ENCODE measurements at places on chromosomes 5 and 9.

GRCh38 chr5:132074091-132074771, 642 bp downstream of the CSF2 start:
- no peak for DNase-seq

DNA sequence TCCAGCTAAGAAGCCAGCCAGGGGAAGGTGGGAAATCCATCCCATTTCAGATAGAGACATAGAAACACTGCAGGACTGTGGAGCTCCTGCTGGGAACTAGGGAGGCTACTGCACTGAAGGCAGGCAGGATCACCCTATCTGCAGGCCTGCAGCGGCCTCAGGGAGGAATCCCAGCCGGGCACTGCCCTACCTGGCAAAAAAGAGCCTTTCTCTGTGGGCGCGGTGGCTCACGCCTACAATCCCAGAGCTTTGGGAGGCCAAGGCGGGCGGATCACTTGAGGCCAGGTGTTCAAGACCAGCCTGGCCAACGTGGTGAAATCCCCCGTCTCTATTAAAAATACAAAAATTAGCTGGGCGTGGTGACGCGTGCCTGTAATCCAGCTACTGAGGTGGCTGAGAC, 71.4 kb upstream of the PHYKPL start:
- DNase-seq, result no peak

DNA sequence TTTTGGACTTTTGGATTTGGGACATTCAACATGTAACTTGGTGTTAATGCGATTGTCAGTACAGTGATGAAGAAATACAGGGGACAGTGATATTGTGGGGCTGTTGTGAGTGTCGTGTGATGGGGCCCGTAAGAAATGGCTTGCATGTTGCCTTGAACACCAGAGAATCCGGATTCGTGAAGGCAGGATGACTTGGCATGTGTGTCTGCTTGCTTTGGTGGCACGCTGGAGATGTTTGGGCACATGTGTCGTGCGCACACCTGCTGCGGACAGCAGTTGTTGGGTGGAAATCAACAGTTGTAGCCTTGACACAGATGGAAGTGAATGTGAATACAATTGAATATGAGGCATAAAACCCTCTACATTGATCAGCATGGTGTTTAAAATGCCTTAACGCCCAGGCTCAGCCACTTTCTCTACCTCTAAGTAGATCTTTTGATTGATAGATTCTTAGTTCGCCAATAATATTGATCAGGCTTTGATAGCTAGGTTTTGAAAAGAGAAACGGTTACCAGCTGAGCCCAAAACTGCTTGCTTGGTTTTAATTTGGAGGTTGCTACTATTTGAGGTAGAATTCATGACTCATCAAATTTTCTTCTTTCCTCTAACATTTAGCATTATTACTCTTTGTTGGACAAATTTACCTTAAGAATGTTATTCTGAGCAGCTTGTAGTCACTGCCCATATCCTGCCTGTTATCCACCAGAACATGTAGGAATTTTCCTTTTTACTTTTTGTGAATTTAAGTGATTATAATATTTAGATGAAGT, 94.4 kb downstream of the TRIO start:
- no peak for DNase-seq

- DNase-seq, result no peak
These were observed 489.0 kb downstream of the NTRK2 start for GRCh38 chr9:85158512-85158911.

DNA sequence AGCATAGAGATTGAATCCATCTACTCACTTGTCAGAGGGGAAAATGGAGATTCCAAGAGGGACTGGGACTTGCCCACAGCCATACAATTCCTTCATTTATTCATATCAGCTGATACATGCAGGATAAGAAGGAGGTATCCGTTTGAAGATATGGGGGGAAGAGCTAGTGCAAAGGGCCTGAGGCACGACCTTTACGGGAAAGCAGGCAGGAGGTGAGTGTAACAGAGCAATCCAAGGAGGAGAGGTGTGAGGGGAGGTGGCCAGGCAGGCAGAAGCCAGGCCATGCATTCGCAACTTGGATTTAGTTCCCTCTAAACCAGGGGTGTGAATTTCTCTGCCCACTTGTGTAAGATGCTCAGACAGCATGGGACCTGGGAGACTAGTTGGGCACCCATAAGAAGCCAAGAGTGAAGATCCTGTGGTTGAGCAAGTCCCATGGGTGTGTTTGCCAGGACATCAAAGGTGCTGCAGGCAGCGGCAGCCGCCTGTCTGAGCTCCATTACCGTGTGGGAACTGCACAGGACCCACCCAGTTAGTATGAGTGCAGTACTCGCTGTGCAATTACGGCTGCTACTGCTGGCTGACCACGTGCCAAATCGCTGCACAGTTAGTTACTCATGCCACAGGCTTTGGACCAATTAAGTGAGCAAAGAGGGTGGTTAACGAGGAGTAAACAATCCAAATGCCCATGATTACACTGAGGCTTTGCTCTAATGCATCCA, 31.4 kb upstream of the FAT2 start:
- no peak for DNase-seq

DNA sequence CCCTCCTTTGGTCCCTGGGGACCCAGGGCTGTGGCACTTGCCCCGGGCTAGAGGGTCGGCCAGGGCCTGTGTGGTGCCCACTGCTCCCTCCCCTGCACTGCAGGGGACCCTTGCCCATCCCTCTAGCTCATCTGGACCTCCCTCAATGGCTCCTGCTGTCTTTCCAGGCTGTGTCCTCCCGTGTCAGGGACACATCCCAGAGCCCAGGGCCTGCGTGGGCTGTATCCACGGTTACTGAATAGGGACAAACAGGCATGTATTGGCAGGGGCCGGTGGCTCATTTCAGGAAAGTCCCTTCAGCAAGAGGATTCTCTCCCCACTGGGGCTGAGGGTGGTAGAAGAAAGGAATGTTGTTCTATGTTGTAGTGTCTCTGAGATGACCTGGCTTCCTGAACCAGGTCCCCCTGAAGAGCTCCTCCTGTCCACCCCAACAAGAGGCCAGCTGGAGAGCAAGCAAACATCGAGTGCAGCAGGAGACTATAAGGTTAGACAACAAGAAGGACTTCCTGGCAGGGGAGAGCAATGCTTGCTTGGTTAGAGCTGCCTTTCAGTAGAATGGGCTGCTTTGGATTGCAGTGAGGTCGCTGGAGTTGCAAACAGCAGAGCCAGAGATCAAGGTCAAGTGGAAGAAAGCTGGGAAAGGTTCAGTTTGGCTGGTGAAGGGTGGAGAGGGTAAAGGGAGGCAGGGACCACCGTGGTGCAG, 1.0 kb upstream of the CRB2 start:
- DNase-seq, result no peak

DNA sequence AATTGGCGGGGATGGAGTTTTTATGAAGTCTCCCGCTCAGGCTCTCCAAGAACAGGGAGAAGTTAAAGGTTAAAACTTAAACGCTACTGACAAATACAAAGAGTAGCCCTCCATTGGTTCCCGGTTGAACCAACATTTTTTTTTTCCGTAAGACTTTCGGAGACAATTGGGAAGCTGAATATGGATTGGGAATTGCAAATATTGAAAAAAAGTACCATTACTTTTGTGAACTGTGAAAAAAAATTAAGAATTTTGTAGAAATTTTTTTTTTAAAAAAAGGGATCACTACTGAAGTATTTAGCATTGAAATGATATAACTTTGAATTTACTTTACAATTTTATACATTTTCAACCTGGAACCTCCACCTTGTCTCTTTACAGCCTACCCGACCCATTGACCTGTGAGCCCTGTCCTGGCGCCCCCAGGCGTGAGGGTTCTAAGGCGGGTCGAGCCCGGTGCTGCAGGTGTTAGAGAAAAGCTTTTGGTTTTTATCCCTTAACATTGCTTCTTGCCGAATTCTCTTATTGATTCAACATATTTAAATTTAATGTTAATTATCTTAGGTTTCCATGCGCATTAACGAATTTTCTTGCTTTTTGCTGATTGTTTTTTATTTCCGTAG, 448 bp upstream of the ZNF782 start:
- no peak for DNase-seq

DNA sequence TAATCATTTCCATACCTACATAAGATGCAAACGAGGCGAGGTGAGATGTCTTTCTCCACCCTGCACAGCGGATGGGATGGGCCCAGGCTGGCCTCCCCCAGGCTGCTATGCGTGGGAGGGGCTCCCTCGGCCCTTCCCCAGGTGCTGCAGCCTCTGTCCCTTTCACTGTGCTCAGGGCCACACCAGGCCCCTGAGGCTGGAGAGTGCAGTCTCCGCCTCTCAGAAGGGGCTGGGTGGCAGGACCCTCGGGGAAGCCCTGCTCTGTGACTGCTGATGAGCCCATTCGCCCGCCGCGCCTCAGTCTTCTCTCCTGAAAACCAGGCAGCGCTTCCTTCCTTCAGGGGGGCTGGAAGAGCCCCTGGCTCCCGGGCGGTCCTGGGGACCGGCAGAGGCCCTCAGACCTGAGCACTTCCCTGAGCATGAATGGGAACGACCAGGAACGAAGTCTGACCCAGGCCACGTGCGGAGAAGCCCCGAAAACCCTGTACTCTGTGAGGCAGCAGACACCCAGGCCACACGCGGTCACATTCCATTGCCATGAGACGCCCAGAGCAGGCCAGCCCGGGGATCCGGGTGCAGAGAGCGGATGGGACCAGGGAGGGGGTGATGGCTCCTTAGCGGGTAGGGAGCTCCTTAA, 21.9 kb upstream of the NOTCH1 start:
- DNase-seq, result no peak

GRCh38 chr9:129351058-129351641, 173.1 kb upstream of the IER5L start:
- DNase-seq, result no peak

- DNase-seq, result no peak
These were observed 13.4 kb downstream of the RABL6 start for GRCh38 chr9:136820971-136821825.

DNA sequence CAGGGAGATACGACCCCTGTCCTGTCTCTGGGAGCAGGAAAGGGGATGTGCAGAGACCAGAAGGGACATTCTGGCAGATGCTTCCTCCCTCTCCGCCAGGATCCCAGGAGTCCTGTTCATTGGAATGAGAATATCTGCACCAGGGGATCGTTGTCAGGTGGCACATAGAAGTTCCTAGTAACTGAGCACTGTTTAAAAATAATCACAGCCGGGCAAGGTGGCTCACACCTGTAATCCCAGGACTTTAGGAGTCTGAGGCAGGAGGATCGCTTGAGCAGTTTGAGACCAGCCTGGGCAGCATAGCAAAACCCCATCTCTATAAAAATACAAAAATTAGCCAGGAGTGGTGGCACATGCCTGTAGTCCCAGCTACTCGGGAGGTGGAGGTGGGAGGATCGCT, 12.3 kb downstream of the SARDH start:
- no peak for DNase-seq

DNA sequence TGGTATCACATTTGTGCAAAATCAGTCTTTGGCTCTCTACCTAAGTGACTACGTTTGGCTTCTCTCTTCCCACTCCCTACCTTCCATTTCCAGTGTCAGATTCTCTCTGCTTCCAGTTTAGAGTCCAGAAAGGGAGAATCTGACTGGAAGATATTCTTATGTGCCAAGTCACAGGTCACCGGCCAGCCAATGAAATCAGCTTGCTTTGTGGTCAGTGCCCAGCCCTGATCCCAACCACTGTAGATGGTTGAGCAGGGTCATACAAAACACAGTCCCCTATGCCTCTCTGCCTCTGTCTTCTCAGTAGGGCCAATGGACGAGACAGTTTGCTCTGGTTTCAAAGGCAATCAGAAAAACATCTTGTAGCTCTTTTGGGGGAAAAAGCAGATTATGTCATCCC, 15.6 kb upstream of the EPB41L4B start:
- DNase-seq, result no peak

DNA sequence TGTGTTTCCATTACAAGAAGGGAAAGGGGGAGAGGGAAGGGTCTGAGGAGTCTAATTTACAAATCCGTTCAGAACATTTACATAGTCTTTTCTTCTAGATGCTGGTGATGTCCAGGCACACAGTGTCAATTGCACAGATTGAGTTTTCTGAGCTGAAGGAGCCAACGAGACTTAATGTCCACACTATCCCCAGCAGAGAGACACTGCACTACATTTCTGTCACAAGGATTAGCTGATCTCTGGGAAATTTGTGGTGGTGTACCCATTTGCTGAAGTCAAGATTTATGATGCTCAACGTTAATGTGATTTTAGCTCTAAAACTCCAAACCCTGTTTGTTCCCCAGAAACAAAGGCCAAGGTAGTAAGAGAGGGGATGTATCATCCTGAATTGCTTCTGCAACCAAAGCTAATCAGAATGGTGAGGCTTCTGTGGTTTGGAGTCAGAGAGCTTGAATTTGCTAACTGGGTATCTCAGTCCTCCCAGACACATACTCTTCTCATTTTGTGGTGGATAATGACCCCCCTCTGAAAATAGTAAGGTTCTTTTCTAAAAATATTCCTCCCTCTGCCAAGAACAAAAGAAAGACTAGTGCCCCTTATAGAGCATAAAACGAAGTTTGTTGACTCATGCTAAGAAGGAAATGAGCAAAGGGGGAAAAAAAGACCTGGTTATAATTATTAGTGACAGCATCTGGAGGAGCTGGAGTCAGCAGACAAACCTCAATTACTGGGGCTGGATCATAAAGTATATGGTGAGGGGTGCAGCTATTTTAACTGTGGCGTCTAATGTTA, 416.9 kb downstream of the PSAT1 start:
- DNase-seq, result no peak

DNA sequence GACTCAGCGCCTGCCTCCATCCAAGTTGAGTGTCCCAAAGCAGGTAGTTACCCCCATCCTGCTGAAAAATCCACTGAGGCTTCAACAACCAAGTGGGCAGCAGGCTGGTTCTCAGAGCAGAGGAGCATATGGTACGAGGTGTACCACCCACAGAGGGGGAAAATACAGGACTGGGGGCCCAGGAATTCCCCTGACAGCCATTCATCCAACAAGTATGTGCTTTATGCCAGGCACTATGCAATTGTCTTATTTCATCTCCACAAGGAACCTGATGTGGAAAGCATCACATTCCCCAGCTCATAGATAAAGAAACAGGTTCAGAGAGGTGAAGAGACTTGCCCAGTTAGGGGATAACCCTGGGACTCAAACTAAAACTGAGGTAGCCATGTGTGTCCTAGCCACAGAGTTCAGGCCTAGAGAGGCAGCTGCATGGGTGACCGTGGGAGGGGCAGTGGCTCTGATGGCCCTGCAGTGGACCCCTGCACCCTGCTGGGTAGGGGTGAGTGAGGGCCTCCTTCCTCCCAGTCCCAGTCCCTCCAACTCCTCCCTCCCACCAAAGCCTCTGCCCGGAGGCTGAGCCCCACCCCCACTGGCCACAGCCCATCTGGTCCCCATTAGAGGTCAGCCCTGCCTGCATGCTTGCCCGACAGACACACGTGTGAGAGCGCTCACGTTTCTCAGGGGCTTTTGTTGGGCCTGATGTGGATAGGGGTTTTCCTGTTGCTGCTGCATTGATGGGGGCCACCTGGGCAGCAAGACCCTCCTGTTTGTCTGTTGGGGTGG, 11.5 kb downstream of the PDLIM4 start:
- DNase-seq, result no peak

DNA sequence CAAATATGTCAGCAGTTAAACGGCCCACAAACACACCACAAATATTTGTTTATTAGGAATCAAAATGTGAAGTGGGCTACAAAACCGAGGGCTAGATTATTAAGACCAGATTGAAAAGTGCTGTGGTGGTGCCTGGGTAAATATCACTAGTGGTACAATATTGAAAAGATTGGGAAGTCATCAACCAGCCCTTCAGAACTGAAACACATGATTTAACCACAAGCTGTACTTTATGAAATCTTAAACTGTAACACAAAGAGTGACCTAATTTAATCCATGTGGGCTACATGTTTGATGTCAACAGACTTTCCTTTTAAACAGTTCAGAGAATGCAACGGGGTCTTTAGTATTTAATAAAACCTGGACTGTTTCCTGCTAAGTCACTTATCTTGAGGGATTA, 182.3 kb downstream of the SPATA31D1 start:
- DNase-seq, result no peak
